Ecto neural progenitor cell (in vitro differentiated cells): ENCODE measurements at places on chromosomes 16 and 17.

- DNase-seq = no peak
Observed at GRCh38 chr17:1769822-1770477, 8.1 kb downstream of the SERPINF1 start.

- no peak for DNase-seq
Observed at GRCh38 chr17:48720266-48721008, 1.9 kb downstream of the PRAC1 start.

DNA sequence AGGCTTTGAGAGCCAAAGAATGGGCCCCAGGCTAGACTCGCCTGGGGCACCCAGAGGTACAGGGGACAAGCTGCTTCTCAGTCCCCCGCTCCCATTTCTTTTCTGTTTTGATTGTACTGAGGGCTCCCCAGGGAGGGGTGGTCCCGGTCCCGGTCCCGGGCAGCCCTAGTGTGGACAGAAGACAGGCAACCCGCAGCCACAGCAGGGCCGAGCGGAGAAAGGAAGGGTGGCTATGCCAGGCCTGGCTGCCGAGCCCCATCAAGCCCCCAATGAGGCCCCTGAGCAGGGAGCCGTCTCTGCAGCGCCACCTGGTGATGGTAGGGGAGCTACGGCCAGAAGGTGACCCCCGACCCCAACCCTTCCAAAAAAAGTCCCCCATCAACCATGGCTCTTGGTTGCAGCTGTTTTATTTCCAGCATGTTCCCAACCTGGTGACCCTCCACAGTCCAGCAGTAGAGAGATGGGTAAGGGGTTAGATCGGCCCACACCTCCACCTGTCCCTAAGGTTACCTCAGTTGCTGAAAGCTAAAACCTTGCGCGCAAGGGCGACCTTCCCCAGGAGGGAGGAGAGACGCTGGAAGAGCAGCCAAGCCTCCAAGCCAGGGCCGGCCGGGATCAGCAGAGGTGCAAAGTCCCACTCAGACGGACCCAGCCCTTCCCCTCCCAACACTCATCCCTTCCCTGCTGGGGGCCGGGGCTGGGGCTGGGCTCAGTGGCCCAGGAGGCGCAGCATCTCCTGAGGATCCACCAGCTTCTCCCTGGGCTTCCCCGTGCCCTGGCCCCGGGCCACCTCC, 2.6 kb upstream of the GRIN2C start:
- peak; percentile 93 for DNase-seq

GRCh38 chr16:66486773-66487579, 59.9 kb downstream of the BEAN1 start:
- no peak for DNase-seq

DNA sequence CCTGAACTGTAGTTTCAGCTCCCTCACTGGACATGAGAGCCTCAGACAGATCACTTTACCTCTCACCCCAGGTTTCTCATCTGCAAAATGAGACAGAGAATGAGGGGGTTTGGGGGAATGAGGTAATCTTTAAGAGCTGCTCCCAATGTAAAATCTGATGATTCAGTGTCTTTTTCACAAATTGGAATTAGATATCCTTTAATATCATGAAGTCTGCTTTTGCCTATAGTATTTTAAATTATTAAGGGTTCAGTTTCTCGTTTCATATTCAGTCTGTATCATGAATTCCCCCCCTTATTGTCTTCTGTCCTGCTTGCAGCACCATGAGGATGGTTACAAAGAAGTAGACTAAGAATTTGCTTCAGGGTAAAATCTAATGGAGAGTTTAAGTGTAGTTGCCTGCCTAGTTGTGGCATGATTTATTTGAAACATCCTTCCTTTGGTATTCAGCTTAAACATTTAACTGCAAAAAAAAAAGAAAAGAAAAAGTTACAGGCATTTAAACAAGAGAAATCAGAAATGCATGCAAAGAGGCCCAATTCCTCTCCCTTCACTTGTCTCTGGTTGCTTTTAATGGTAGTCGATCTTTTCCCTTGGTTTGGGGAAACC, 77.3 kb downstream of the WNT3 start:
- DNase-seq = no peak

- DNase-seq = no peak
Observed at GRCh38 chr16:15532825-15533224, 98.4 kb downstream of the BMERB1 start.

DNA sequence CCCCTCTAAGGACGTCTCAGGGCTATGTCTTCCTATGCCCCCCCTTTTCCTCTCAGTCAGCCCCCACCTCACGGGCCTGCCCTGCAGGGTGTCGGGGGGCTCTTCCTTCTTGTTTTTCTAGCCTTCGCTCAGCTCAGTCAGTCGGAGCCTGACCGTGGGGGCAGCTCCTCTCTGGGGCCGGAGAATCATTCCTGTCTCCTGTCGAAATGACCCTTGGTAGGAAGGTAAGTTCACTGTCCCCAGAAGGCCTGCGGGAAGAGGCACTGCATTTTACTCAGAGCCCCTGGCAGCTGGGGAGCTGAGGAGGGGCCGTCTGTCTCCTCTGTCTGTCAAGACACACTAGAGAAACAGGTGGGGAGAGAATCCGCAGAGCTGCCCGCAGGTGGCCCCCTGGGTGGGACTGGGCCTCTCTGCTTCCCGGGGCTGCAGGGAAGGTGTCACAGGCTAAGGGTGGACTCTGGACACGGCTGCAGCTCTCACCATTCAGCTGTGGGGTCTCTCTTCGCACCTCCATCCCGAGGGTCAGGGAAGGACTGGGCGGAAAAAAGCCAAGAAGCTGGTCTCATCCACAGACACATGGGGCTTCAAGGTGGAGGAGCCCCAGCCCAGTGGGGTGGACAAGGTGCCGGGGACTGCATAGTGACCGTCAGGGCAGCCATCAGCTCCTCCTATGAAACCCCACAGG, 112.8 kb upstream of the TNRC6C start:
- no peak for DNase-seq

DNA sequence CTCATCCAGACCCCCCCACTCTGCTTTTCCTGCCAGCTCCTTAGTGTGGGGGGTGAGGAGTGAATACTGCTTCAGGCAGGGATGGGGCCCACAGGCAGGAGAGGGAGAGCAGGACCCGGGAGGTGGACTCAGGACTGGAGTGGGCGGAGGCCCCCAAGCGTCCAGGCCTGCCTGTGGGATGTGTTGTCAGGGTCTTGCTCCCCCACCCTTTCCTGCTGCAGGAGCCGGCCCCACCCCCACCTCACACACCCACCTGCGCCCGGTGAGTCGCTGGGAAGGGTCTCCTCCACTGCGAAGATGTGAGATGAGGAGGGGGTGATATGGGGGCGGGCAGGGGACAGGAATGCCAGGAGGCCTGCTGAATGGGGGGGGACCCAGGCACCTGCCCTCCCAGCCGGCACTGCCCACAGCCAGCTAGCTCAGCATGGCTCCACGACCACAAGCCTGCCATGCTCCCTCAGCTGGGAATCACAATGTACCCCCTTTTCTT, 1.1 kb downstream of the FAM171A2 start:
- no peak for DNase-seq

GRCh38 chr17:49013311-49014213, 16.4 kb downstream of the IGF2BP1 start:
- DNase-seq = peak; percentile 98

GRCh38 chr17:55895112-55895759, 144.4 kb downstream of the PCTP start:
- DNase-seq = no peak

DNA sequence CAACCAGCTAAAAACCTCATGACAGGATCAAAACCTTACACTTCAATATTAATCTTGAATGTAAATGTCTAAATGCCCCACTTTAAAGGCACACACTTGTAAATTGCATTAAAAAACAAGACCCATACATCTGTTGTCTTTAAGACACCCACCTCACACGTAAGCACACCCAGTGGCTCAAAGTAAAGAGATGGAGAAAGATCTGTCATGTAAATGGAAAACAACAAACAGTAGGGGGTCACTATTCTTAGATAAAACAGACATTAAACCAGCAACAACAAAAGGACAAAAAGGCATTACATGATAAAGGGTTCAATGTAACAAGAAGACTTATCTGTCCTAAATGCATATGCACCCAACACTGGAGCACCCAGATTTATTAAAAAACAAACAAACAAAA, 35.6 kb downstream of the SDR42E1 start:
- DNase-seq = no peak

- no peak for DNase-seq
Observed at GRCh38 chr17:16953347-16953746, 18.6 kb downstream of the TNFRSF13B start.

DNA sequence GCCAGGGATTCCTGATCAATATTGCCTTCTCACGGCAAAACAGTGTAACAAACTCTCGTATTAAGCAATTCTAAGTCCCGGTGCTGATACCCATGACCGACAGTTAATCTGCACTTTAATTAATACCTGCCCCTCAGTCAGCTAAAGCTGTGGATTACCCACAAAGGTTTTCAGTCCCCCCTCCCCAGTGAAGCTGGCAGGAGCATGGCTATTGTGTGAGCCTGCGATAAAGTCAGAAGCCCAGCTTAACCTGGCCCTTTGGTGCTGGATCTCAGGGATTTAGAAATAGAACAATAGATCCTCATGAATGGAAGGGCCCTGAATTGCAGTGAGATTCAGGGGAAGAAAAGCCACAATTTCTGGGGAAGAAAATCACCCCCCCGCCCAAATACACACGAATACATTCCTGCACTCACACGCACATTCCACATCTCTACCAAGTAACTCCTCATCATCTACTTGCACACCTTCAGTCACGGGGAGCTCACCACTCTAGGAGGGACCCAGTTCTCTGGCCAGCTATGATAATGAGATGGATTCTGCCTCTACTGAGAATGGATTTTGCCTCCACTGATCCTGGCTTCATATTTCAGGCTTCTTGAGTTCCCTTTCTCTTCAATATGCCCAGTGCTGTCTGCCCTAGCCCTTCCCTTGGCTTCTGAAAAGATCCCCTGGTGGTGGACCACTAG, 102.6 kb downstream of the WSCD1 start:
- peak; percentile 75 for DNase-seq

DNA sequence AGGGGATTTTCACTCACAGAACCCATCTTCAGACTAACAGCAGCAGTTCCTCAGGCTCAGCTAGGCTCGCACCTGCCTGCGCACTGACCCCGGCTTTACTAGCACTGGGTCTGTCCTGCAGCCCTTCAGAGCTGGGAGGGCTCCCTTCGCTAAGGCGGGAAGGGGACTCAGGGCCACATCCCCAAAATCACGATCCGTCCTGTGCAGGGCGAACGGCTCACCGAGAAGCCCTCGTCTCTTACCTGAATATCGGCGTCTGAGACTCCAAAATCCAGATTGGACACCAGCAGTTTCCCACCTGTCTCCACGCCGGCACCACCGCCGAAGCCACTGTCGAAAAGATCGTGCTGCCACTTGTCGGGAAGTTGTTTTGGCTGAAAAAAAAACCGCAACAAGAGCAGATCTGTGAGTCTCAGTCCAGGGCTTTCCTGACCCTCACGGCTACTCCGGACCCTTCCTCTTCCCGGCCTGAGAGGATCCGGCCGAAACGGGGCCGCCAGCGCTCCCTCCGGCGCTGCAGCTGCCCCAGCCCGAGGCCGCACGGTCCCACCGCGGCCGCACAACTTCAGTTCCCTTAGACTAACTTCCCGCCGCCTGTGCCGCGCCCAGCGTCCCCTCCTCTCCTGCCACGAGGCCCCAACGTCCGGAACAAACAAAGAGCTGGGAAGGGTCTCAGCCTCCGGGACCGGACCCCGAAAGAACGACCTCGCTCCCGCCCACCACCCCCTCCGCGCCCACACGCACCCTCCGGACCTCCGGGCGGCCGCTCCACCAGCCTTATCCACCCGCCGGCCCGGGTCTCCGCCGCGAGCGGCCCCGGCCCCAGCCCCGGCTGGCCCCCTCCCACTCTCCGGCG, 711 bp downstream of the ALYREF start:
- no peak for DNase-seq

DNA sequence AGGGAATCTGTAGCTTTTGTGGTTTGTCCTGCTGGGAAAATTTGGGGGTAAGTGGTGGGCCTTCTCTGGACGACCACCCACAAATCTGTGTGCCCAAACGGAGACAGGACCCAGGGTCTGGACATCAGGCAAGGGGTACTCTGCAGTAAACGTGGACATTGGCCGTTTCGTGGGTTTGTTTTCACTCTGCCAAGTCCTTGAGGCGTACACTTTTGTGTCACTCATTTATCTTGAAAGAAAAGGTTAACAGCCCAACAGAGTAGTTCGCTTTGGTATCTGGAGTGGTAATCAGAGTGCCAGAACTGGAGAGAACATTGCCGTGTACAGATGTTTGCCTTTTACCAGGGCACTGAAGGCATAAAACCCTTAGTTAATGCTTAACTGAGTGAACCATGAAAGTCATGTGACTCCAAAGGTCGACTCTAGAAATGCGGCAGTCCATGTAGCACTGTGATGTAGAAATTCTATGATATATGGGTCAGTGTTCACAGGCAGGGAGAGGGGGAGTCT, 15.4 kb downstream of the NAA60 start:
- DNase-seq = no peak

GRCh38 chr16:82044585-82044911, 9.5 kb downstream of the HSD17B2 start:
- DNase-seq = no peak

GRCh38 chr17:333626-334396, 18.8 kb downstream of the RPH3AL start:
- peak; percentile 79 for DNase-seq

- DNase-seq = no peak
Observed at GRCh38 chr16:16116841-16117240, 106.5 kb downstream of the ABCC6 start.

DNA sequence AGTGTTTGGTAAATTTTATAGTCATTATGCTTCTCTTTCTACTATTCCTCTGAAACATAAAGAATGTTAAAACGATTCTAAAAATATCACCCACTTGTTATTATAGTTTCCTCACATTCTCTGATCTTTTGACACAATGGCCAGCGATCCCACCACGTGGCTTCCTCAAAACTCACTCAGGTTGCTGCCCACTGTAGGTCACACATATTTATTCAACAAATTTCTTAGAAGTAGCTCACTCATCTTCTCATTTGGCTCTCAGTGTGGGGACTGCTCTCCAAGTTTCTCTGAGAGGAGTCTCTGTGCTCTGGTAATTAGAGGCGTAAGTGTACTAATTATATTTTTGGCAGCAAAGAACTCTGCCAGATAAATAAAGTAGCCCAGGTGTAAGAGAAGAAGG, 465.4 kb downstream of the CDH11 start:
- no peak for DNase-seq

DNA sequence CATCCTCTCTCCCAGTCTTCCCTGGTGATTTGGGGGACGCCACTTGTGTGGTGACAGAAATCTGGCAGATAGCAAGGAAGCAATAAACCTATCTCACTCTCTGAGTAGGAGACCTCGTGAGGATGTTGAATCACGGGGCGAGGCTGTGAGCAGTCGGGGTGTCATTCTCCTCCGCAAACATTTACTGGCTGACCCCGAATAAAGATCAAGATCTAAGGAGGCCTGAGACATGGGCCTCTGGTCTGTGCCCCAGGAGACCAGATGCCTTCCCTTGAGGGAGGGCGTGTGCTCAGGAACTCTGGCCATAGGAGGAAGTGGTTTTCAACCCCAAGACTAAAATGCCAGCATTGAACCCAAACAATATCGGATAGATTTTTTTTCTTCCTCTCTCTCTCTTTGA, 53.1 kb downstream of the FOXL1 start:
- no peak for DNase-seq

DNA sequence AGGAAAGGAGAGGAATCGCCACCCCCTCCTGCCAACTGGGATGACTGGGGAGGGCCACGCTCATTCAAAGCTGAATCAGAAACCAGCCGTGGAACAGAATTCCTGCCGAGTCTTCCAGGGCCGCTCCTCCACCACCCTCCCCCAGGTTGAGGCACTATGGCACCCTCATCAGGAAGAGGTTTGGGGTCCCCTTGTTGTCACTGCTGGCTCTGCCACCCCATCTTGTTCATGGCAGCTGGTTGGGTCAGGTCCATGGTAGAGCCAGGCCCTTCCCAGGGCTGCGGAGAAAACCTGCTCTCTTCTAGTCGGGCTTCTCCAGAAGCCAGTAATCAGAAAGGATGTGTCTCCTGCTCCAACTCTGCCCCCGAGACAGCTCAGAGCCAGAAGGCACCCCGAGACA, 41.8 kb downstream of the KCNJ12 start:
- no peak for DNase-seq
